ENCODE measurements at places on chromosomes 12 and 14.

DNA sequence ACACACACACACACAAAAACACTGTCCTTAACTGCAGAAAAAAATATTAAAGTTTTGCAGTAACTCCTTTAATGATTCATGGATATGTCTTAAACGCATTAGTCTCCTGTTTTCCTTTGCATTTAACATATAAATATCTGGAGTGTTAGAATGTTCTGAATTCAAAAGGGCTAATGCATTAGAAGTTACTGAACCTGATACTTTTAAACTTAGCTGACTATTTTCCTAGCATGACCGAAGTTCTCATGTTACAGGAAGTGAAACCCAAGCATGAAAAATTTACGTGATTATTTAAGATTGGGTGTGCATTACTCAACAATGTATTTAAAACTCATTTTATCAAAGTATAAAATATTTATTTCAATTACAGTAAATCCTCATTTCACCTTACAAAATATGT, 791.2 kb downstream of the FLRT2 start:
- DNase-seq = no peak

DNA sequence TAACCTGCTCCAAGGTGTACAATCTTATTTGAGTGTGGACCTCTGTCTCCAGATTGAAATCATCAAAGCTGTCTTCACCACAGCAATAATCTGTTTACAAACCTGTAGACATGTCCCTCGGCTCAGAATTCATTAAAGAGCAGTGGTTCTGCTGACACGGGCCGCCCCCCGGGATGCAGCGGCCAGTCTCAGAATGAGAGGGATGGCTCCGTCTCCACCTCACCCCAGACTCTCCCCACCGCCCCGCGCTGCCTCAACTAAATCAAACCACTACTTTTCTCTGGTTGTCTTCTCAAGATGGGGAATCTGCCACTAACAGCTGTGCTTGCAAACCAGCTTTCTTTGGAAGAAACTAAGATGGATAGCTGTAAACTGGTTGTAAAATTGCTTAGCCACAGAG, 56.2 kb downstream of the SLC15A4 start:
- no peak for DNase-seq

- DNase-seq = no peak
These were observed 91.8 kb upstream of the PWP1 start for GRCh38 chr12:107593713-107594381.

DNA sequence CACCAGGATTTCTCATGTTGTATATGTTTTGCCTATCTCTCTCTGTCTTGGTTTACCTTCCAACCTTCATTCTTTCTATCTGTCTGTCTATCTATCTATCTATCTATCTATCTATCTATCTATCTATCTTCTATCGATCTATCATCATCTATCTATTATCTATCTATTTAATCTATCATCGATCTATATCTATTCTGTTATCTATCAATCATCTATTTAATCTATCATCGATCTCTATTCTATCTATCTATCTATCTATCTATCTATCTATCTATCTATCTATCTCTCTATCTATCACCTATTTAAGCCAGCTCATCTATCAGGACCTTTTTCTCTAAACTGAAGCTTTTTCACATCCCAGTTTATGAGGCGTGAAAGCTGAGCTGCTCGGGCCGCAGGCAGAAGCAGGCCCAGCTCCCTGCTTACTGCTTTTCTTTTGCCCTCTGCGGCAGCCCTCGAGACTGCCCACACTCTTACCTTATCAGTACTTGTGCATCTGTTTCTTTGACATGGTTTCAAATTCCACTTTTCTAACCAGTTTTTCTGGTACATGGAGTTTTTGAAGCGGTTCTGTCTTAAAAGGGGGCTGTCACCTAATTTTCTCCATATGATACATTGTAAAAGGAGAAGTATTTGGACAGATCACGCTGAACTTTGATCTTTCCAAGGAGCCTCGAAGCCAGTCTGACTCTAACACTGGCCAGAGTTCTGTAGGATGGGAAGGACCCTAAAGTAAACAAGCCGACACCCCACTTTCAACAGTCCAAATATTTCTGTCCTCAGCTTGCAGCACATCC, 44.4 kb upstream of the GSG1 start:
- no peak for DNase-seq

DNA sequence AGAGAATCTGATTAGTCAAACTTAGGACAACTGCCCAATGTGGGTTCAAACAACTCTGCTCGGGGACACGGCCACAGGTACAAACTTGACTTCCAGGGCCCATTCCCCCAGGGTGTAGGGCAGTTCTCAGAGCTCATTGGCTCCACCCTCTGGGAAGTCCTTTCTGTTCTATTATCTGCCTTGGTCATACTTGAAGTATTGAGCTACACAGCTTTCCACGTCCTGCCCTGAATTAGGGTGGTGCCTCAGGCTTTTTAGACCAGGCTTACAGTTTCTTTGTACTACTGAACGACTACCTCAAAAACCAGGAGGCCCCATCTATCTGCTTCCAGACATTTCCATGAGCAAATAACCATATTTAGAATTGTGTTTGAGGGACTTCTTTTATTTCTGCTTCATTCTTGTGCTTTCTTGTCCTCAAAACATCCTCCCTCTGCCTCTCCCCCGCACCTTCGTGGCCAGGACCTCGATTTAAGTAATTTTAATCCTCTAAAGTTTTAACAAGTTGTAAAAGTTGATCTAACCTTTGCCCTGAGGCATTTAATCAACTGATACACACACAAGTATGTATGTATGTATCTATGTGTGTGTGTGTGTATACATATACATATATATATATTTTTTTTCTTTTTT, 281.7 kb upstream of the AMIGO2 start:
- peak; percentile 42 for DNase-seq

- DNase-seq = no peak
These were observed 1046.9 kb downstream of the AACS start for GRCh38 chr12:126112141-126112540.

DNA sequence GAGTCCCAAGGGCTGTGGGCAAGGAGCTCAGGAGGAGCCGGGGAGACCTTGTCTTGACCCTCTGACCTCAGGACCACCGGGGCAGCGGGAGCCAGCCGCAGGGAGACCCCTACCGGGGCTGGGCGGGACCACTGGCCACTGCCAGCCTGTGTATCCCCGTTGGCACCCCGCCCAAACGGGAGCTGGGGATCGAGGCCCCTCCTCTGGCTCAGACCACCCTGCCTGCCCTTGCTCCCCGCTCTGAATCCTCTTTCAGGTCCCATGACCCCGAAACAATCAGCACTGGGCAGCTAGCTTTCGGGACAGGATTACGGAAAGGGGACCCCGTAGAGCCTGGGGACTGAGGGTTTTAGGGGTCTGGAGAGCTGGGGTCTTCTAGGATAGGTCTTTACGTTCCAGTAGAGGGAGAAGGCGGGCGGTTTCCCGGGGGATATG, 1.3 kb downstream of the GLI1 start:
- no peak for DNase-seq

DNA sequence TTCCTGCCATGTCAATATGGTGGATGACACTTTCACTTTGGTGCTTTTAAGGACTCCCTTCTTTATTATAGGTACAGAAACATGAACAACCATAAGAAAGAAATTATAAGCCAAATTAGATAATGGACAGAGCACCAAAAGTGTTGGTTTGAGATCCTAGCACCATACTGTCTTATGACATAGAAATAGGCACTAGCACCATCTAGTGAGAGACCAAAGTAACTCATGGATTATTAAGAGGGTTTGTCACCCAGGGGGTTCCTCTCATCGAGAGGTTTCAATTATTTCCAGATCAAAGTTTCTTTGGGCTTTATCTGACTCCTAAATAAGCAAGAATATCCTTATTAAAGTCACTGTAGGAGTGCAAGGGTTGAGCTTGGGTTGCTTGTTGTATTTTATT, 153.0 kb upstream of the DIO2 start:
- DNase-seq = no peak

DNA sequence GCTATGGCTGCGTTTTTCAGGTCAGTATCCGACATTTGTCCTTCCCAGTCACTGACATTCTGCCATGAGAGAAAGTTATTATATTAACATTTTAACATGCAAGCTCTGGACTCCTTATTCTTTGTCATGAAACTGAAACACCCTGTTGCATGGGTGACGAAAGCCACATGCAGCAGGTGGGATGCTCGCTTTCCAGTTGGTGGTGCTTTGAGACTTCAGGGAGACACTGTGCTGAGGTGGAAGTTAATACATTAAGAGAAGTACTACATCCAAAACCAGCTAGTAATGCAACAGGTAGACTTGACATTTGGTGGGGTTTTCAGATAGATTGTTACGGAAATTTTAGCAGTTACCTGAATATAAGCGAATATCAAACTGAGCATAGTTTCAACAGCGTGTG, 32.8 kb upstream of the AMN start:
- DNase-seq = no peak

DNA sequence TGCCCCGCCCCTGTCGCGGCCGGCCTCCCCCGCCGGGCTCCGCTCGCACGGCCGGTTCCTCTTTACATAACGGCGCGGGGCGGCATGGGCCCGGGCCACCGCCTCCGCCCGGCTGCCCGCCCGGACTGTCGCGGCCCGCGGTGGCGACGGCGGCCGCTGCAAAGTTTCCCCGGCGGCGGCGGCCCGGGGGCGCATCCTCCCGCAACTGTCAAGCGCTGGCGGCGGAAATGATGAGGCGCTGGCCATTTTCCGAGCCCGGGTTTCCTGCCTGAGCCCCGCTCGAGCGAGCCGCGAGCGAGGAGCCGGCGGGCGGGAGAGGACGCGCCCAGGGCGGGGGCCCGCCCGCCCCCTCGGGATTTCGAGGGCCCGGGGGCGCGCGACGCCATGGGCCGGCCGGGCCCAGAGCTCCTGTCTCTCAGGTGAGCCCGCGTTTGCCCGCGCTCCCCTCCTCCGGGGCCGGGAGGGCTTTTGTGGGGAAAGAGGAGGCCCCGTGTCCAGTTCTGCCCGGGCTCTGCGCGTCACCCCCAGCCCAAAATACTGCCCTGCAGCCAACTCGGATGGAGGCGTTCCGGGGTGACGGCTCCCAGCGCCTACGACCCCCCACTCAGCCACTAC, at the start of gene SH2B3:
Gene SH2B3 (plus strand): TSS at position 65 of the 615 bp plus-strand sequence. CDS start 12,223 bp downstream, outside the sequence.
- no peak for DNase-seq

- DNase-seq = no peak
These were observed 179.2 kb upstream of the PDE3A start for GRCh38 chr12:20188930-20189653.

DNA sequence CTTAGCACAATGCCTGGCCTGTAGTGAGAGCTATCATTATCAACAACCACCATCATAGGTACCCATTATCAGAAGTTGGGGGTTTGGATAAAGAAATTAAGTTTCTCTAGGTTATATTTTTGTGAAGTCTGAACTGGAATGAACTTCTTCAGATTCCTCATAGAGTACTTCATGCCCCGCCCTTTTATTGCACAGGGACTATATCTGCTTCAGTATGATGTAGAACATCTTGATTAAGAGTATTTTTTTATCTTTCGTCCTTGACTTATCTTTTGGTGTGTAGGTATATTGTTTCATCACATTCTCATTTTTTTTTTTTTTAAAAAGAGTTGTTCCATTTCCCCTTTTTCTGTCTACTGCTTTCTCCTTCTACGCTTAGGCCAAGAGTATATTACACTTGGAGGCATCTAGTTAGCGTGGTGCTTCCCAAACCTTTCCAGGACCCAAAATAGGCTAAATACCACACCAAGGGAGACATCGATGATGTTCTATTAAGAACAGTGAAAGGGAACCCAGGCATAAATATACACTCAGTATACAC, 467.5 kb downstream of the ZFP36L1 start:
- DNase-seq = no peak

DNA sequence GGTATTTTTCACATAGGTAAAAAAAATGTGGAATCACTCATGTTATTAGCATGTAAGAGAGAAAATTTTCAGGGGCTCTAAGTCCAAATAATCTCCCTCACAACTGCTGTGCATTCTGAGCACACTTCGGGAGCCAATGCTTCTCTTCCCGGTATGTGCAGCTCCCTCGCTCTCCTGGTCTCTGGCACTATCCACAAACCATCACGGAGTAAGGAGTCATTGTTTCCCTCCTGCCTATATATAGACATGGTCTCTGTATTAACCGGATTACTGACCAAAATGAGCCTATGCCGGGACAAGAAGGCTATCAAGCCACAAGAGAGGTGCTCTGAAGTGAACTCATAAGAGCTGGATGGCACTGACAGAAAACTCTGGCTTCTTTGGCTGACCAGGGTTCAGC, 13.4 kb downstream of the HECTD4 start:
- no peak for DNase-seq

- DNase-seq = no peak
These were observed 453.9 kb downstream of the SNAPC1 start for GRCh38 chr14:62216121-62216520.

DNA sequence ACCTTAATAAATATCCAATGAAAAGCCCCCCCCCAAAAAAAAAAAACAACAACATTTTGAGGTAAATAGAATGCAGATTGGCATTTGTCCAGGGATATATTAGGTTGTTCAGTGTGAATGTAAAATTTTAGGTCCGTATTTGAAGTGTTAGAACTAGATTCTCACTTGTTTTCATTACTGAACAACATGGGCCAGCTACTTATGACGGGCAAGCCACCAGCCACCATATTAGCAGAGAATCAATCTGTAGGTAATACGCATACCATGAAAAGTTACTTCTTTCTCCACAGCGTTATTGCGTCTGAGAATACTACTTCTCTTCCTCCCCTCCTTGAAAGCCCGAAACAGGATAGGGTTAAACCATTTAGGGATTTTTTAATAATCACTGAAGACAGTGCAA, 5.4 kb downstream of the FLRT2 start:
- DNase-seq = no peak

DNA sequence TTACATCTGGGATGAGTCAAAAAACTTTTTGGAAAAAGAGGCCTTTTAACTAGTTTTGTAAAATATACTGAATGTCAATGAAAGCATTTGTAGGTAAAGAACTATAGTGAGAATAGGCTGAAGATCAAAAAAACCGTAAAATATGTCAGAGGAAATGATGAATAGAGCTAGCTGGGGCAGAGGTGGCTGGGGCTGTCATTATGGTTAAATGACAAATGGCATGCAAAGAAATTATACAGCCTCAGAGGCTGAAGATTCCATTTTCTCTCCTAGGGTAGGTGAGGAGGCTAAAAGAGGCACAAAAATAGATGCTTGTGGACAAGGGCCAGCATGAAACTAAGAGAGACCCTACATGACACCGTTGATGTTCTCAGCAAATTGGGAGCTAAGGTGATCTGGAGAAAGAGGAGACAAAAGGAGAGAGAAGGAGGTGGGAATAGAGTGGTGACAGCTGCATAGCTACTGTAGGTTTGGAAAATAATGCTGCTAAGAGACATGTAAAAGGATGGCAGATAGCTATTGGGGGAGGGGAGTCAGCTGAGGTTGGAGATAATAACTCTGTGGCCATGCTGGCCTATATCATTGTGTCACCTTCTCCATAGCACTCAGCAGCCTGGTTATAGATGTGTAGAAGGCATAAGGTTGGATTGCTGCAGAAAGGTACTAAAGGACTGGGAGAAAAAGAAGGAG, 63.8 kb downstream of the ABCC9 start:
- DNase-seq = no peak

DNA sequence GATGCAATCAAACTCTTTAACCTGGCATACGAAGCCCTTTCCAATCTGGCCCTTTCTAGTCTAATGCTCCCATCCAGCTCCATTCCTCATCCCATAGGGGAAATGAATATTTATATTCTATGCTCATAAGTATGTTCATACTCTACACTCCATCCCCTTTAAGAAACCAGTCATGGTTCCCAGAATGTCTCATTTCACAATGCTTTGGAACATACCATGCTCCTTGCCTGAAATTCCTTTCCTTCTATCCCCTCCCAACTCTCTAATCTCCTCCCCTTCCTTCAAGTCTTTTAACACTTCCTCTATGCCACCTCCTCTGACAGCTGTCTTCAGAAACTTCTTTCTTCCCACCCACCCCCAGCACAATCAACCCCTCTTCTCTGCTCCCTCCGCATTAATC, 207.0 kb upstream of the CAND1 start:
- no peak for DNase-seq
